ENCODE measurements at places on chromosomes 4 and X.

- DNase-seq, result no peak
Observed at GRCh38 chrX:101260435-101260834, 30.7 kb downstream of the TAF7L start.

- no peak for DNase-seq
Observed at GRCh38 chrX:37993176-37993575, 13.2 kb upstream of the SYTL5 start.

- no peak for DNase-seq
Observed at GRCh38 chr4:1171311-1172227, 814 bp downstream of the SPON2 start.

DNA sequence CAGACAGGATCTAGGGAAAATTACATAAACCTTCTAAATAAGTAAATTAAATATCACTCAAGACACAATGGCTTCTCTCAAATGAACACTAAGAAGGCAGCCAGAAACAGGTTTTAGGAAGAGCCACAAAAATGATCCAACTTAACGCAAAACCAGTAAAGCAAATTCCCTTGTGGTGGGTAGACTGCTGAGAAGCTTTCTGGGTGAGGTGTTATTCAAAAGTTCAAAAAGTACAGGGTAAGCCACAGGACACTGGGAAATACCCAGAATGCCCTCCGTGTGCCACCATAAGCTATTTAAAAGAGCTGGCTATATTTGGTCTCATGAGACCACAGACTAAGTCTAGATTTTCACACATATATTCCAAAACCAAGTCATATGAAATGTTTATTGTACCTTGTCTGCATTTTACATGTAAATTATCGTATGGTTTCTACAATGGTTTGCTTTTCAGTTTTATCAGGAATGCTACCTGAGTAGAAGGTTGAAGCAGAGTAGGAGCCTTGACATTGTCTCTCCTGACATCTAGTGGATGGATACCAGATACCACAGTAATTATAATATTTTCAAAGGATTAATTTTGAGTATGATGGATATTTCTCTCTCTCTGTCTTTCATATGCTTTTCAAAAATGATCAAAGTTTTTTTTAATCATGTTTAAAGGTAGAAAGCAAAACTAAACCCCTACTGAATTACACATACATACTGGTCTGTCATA lies 109.3 kb upstream of the KLHL13 start:
- no peak for DNase-seq

GRCh38 chrX:1434871-1435240 lies 17.9 kb downstream of the ASMTL start:
- no peak for DNase-seq

- no peak for DNase-seq
Observed at GRCh38 chr4:6480534-6481088, 8.2 kb upstream of the PPP2R2C start.

DNA sequence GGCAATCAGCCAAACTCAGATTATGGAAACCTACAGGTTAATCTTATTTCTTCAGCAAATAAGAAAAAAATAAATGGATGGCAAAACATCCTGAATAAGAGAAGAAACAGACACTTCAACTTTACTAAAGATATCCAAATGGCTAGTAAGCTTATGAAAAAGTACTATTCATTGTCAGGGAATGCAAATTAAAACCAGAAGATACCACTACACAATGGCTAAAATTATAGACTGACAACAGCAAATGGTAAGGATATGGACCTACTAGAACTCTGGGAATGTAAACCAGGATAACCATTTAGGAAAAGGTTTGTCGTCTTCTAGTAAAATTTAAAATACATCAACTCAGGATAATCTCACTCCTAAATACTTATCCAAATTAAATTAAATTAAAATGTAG lies 24.3 kb downstream of the GRSF1 start:
- DNase-seq, result no peak

GRCh38 chr4:58275856-58276255 lies 1165.7 kb upstream of the IGFBP7 start:
- no peak for DNase-seq

DNA sequence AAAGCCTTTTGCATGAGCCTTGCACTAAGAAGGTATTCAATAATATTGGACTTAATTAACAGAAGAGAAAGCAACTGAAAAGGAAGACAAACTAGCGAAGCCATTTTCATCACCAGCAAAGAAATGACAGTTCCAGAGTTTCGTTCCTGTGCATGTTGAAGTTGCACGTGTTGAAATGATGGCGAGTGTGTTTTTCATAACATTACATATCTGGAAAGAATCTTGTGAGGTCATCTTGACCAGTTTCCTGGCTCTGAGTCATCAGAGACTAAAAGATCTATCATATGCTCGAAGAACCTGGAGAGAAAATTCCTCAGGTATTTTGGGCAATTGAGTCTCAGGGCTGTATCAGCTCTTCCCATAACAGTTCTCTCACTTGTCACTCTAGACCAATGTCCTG lies 106.2 kb upstream of the MAML3 start:
- DNase-seq, result no peak

DNA sequence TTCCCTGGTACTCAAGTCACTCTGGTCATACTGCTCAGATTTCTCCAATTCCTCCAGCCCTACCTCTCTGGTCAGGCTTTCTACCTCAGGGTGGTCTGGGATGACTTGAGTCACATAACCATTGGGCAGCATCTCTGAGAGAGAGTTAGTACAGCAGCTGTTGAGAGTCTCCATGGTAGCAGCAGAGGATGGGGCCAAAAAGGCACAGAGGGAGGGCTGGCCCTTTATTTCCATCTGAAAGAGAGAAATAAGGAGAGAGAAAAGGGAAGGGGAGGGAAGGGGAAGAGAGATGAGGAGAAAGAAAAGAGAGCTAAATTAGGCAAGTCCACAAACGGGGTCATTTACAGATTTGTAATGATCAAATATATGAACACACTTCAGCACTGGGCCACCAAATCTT lies 149.1 kb upstream of the ARHGEF9 start:
- no peak for DNase-seq

- no peak for DNase-seq
Observed at GRCh38 chrX:2756548-2756947, 4.7 kb downstream of the XG start.

GRCh38 chrX:16931855-16932575 lies 14.4 kb upstream of the REPS2 start:
- no peak for DNase-seq

- no peak for DNase-seq
Observed at GRCh38 chrX:64975491-64975890, 759 bp downstream of the ZC4H2 start.

GRCh38 chr4:110154582-110154981 lies 43.8 kb downstream of the ELOVL6 start:
- no peak for DNase-seq

DNA sequence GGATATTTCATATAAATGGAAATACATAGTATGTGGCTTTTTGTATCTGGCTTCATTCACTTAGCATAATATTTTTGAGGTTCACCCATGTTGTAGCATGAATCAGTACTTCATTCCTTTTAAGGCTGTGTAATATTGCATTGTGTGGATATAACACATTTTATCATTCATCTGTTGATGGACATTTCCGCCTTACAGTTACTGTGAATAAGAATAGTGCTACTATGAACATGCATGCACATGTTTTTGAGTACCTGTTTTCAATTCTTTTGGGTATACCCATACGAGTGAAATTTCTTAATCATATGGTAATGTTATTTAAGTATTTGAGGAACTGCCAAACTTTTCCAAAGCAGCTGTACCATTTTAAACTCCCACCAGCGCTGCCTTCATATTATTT lies 539.6 kb upstream of the DIPK2B start:
- DNase-seq, result no peak

DNA sequence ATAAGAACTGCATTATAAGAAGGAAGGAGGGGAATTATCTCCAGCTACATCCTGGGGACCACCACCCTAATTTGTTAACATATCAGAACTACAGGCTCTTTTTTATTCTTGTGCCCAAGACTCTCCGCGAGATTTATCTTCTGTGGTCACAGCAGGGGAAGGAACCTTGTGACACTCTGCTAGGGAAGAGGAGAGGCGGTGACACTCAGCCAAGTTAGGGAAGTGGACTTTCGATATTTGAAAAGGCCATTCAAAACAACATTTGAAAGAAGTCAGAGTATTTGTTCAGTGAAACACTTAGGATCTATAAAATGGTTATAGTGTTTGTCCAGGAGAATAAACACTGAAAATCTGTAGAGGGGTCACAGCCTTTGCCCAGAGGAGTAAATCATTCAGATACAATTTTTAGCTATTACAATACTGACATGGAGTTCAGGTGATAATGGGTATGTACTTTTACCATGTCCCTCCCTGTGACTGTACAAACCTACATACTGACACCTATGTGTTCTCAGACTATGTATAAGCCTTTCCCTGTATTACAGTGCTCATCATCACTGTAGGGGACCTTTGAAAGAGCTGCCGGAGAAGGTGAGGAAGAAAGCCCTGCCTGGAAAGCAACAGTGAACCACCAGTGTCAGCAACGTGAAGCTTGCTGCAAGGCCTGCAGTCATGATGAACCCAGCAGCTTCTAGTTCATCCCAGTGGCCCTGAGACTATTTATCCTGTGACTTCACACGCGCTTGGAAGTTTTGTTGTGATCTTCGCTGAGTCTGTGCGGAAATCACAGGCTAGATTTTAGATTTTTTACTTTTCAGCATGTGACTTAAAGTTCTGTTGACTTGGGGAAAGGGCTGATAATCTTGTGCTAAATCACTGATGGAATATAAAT lies 8.5 kb upstream of the PTTG2 start:
- DNase-seq, result no peak

DNA sequence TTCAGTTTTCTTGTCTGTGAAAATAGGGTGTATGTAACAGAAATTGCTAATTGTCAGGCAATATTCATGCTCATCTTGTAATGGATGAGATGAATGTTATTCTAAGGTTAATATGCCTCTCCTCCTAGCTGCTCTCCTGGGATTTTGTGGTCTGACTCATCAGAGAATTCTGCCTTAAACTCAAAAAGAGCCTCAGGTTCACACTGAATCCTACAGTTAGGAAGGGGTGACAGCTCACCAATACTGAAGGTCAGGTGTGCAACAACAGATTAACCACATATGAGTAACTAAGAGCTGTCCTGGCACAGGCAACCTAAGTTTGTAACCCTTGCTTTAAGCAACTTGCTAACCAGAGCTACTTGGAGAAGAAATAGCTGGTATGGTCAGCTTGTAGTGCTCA lies 197.7 kb downstream of the SPATA18 start:
- no peak for DNase-seq

DNA sequence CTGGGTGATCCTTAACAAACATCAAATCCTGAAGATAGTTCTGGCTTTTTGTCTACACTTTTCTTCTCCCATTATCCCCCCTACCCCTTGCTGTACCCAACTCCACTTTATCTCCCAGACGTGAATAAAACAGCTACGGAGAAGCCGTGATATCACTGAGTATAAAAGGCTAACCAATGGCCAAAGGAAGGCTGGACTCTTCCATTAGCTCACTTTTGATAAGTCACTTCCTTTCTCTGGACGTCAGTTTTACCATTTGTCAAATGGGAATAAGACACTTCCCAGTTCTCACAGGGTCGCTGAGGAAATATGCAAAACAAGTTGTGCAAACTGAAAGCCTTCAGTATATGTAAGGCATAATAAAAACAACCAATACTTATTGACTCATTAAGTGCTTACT lies 38.6 kb upstream of the EDA2R start:
- no peak for DNase-seq

DNA sequence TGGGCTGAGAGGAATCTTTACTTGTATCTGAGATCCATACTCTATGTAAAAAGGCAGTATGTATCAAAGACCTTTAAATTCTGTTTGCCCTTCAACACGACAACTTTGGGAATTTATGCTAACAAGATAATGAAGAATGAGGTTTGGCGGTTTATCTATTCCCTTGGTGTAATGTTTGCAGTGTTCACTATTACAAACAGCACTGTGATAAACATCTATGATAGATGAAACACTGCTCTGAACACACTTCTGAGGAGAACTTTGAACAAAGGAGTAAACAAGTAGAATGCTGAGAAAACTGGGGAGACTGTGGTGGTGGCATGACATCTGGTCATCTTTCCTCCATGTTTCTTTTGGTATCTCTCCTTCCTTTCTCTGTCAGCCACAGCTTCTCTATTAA lies 126.9 kb downstream of the PDE5A start:
- DNase-seq, result no peak

DNA sequence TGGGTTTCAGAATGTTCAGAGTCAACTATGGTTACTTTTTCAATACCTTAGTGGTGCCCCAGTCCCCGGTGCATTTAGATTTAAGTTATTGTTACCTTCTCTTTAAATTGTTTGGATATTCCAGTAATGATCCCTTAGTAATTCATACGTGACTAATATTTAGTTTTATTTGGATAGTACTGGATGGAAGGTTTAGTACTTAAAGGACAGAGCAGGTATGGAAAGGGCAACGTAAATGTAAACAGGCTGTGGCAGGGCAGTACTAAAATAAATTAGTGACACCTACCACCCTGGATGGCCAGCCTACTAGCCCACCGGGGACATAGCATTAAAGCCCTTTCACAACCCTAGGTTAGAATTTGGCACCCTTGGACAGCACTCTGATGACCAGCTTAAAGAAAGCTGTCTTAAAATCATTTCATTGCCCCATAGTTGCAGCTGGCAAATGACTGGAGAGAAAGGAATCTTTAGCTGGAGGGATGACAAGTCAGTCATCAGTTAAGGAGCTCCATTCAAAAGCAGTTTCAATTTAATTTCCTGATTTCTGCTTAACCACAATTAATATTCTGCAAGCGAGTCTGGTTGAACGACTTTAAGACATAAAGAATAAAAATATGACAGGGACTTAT lies 16.4 kb downstream of the PLP1 start:
- no peak for DNase-seq

GRCh38 chr4:13430834-13431568 lies 53.1 kb downstream of the RAB28 start:
- DNase-seq, result no peak

GRCh38 chr4:136009258-136009832 lies 1522.9 kb downstream of the PCDH18 start:
- DNase-seq, result no peak

DNA sequence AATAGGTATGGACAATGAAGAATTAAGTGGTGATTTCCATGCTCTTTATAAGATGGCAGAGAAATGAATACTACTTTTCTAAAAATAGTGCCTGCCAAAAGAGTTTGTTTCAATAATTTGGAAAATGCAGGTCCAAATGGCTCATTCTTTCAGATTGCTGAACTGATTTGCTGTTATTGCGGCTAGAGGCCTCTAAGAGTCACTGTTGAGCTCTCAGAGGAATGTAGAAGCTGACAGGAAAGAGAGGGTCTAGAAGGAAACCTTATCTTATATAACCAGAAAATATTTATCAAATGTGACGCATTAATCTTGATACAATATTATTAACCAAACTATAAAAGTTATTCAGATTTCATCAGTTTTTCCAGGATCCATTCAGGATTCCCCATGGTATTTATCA lies 65.7 kb upstream of the PAGE1 start:
- DNase-seq, result no peak

GRCh38 chr4:55546756-55547465 lies at the start of gene CLOCK:
Gene CLOCK, minus strand, starts transcription at chr4:55546909. Its CDS starts 64,124 bp downstream, at chr4:55482785.
- peak; percentile 48 for DNase-seq

- DNase-seq, result no peak
Observed at GRCh38 chr4:133594390-133595207, 445.5 kb downstream of the PCDH10 start.

- DNase-seq, result no peak
Observed at GRCh38 chr4:37821953-37822605, 4.4 kb upstream of the PGM2 start.

All from HFF-Myc (cell line).